ENCODE measurements at places on chromosomes 2 and 18. TPM values are rescaled to one million over a fixed set of nuclear protein-coding genes. Genes with fewer than 3 reads are reported as not detected.

DNA sequence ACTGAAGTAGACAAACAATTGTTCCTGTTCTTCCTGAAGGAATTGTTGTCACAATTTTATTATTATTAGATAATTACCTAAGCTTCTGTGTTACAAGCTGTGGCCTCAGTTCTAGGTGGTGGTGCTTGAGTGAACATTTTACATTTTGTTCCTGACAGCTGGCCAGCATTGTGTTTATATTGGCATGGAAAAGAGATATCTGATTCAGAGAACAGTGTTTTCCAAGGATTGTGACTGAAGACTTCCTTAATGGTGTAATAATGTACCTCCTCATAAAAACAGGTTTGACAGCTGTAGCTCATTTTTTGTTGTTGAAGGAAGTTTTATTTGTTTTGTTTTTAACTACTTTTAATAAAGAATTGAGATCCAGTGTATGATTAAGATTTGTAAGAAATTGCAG lies 95.2 kb downstream of the EPB41L5 start:
- H3K27me3 ChIP-seq: no peaks in the 10 kb centered on the region
- H3K4me1 ChIP-seq: peaks cover 13% of the 10 kb centered on the region
- no peak overlapping the region for H3K4me3 ChIP-seq
- H3K36me3 ChIP-seq: peaks cover 7% of the 10 kb centered on the region
- H3K27ac ChIP-seq: no peak overlapping the region
- DNase-seq: no peak

Gene CYTIP
- 132 TPM for total RNA-seq

DNA sequence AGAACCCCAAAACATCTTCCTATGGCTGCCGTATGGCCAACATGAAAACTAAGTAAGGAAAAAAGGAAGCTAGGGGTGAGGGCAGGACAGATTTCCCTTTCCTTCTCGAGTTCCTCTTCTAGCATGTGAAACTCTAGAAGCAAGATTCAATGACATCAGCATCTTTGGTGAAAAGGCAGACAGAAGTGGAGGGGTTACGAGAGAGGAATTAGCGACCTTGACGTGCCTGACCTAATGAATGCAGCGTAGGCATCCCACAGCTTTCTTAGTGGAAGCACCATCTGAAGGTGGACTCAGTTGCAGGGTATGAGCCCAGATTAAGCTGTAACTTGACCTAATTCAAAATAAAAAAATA lies 47.9 kb upstream of the PELI1 start:
- no peak overlapping the region for H3K4me3 ChIP-seq
- no peaks in the 10 kb centered on the region for H3K36me3 ChIP-seq
- peak overlapping the region; percentile 74 for H3K27ac ChIP-seq
- H3K27me3 ChIP-seq: no peaks in the 10 kb centered on the region
- H3K4me1 ChIP-seq: peaks cover 45% of the 10 kb centered on the region
- DNase-seq: no peak

Gene RIT2
- not detected for total RNA-seq

DNA sequence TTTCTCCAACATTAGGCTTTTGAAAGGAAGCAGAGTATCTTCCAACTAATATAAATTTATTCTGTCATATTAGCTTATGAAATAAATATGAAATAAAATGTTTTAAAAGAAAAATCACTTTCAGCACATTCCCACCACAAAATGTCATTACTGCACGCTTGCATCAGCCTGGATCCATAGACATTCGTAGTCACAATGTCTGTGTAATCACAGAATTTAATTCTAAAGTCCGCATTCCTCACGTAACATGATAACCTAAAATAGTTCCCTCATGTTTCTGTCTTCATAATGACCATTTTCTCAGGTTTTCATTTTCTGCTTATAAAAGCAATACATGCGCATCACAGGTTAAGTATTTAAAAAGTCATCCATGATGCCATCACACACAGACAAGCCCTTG lies 47.1 kb downstream of the HDAC4 start:
- peaks cover 23% of the 10 kb centered on the region for H3K36me3 ChIP-seq
- no peaks in the 10 kb centered on the region for H3K27me3 ChIP-seq
- H3K4me1 ChIP-seq: no peaks in the 10 kb centered on the region
- H3K4me3 ChIP-seq: no peak overlapping the region

DNA sequence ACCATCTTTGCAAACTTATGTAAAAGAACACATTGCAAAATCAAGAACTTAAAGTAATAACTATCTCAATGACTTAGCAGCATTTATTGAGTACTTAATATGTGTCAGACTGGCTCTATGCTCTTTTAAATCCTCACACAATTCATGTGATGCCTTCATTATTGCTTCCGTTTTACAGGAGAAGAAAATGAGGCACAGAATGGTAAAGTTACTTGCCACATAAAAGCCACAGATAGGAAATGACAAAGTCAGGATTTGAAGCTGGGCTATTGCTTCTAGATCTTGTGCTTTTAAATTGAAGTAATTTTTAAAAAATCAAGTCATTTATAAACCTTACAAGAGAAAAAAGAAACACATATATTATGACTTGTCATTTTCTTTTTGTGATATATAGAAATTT lies 174.2 kb downstream of the WDR7 start:
- H3K27ac ChIP-seq: peak overlapping the region; percentile 49
- no peak for DNase-seq
- peaks cover 23% of the 10 kb centered on the region for H3K36me3 ChIP-seq
- H3K4me1 ChIP-seq: no peaks in the 10 kb centered on the region

DNA sequence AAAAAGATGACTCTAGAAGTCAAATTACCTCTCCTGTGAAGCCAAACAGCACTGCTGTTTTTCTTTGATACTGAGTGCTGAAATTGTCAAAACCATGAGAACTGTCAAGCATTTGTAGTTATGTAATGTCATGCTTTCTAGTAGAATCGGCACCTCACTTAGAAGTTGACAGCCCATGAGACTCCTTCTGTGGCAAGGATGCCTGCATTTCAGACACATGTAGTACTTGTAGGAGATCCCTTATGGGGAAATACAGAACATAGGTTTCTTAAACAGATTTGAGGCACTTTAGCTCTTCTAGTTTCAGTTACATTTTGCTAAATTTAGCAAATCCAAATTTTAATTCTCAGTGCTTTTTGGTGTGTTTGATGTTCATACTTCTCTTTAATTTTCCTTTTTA lies 15.7 kb downstream of the ZNF407 start:
- no peak overlapping the region for H3K27ac ChIP-seq
- H3K4me3 ChIP-seq: no peak overlapping the region
- H3K36me3 ChIP-seq: no peaks in the 10 kb centered on the region
- H3K27me3 ChIP-seq: no peaks in the 10 kb centered on the region
- DNase-seq: no peak

Gene GALR1
- total RNA-seq: not detected

Gene BOK
- 19.4 TPM for total RNA-seq

Gene UGGT1
- 57.1 TPM for total RNA-seq

- H3K36me3 ChIP-seq: no peaks in the 10 kb centered on the region
- no peak overlapping the region for H3K27ac ChIP-seq
- peaks cover 17% of the 10 kb centered on the region for H3K4me1 ChIP-seq
- DNase-seq: no peak
- no peak overlapping the region for H3K4me3 ChIP-seq
Measured at GRCh38 chr18:48186131-48186766, 222.9 kb downstream of the ZBTB7C start.

DNA sequence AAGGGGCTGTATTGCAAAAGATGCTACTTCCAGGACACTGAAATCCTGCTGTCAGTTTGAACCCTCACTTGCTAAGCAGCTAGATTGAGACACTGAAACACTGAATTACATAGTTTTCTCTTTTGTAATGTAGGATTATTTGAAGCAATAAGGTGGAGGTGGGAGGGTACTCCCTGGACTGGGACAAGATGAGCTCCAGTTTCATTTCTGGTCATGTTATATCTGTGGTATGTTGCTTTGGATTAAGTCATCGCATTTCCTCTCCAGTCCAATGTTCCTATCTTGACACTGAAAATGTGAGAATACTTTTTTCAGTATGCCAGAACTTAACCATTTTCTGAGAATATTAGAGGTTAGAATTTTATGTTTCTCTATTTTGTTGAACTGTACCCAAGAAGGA lies 426.2 kb upstream of the MEX3C start:
- H3K27ac ChIP-seq: no peak overlapping the region
- peaks cover 22% of the 10 kb centered on the region for H3K27me3 ChIP-seq
- no peaks in the 10 kb centered on the region for H3K4me1 ChIP-seq
- no peak for DNase-seq

GRCh38 chr2:123179526-123179925 lies 845.6 kb upstream of the CNTNAP5 start:
- no peaks in the 10 kb centered on the region for H3K4me1 ChIP-seq
- H3K4me3 ChIP-seq: no peak overlapping the region

DNA sequence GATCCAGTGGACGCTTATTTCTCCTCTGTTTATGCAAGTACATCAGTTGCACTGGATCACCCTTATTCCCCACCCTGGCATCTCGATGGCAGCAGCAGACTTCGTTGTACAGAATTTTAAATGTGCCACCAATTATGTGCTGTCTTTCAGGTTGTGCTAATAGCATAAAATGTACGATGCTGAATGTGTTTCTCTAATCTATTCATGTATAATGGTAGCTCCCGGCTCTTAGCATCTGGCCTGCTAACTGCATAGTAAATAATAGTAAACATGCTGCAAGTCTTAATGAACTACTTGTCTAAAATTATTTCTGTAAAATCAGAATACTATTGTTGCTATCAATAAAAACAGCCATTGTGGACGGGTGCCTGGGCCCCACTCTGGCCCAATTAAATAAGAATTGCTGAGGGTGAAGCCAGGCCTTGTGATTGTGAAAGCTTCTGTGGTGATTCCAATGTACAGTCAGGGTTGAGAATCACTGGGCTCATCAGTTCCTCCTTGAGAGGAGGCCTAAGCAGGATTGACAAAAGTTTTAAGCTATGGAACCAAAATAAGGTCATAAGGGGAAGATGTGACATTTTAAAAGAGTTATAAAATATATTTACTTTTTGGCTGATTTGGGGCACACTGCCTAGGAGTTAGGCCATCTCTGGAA lies 14.4 kb upstream of the MYO3B start:
- no peak for DNase-seq
- H3K27ac ChIP-seq: no peak overlapping the region
- no peaks in the 10 kb centered on the region for H3K36me3 ChIP-seq

- H3K4me1 ChIP-seq: no peaks in the 10 kb centered on the region
- H3K27me3 ChIP-seq: no peaks in the 10 kb centered on the region
- no peak for DNase-seq
- H3K27ac ChIP-seq: no peak overlapping the region
Measured at GRCh38 chr18:75005626-75006025, 203.3 kb downstream of the PTGR3 start.

Measured in spleen (tissue), 13 donors.